ENCODE measurements at places on chromosomes 3 and 15.
A peak's percentile ranks its signal among the peaks of the same experiment; 100 is the strongest.

- no peak for DNase-seq
These were observed 18.9 kb upstream of the SEMA5B start for GRCh38 chr3:123046262-123047061.

DNA sequence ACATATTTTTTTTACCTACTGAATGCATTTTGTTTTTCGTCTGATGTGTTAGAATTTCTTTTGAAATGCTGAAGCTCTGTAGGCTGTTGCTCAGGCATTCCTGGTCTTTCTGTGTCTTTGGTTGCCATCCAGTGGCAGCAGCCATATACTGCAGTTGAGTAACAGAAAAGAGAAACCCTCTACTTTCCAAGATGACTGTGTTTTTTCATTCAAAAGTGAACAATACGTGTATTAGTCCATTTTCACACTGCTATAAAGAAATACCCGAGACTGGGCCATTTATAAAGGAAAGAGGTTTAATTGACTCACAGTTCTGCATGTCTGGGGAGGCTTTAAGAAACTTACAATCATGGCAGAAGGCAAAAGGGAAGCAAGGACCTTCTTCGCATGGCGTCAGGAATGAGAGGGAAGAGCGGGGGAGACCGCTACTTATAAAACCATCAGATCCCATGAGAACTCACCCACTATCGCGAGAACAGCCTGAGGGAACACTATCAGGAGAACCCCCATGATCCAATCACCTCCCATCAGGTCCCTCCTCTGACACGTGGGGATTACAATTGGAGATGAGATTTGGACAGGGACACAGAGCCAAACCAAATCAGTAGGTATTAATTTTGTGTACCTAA is 4.7 kb upstream of the GOLGA8B start:
- DNase-seq, result peak; percentile 45

DNA sequence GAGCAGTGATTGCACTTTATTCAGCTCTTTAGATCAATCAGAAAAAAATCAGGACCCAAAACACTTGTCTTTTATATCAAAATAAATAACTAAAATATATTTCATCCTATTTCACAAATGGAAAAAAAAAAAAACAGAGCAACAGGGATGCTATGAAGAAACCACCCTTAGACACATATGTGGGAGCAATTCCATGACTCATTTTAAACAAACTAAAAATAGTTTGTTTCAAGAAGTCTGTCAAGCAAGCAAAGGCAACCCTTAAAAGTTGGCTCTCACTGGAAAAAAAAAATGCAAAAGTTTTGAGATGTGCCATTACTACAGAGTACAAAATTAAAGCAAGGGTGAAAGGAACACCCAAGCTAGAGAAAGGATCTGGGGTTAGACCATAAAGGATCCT is 5.7 kb downstream of the ATP13A3 start:
- DNase-seq, result no peak

DNA sequence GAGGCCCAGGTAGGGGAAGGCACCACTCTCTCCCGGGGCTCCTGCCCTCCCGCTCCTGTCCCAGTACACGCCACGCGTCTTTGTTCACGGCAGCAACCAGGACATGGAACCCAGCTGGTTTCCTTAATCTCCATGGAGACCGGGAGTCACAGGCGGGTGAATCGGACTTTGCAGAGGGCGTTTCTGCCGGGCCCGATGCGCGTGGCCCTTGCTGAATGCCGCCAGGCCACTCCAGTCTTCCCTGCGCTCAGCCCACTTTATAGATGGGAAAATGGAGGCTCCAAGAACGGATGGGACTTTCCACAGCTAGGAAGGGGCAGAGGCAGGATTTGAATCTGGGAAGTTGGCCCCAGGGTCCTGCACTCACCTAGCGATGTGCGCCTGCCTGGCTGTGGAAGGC is 7.4 kb downstream of the PLXND1 start:
- DNase-seq, result no peak

All from activated T-cell treated with anti-CD3 and anti-CD28 coated beads for 4 hours (primary cell).